ENCODE measurements at places on chromosomes 12 and 14.

- DNase-seq: no peak
Observed at GRCh38 chr14:55126034-55126433, 3.0 kb upstream of the LGALS3 start.

DNA sequence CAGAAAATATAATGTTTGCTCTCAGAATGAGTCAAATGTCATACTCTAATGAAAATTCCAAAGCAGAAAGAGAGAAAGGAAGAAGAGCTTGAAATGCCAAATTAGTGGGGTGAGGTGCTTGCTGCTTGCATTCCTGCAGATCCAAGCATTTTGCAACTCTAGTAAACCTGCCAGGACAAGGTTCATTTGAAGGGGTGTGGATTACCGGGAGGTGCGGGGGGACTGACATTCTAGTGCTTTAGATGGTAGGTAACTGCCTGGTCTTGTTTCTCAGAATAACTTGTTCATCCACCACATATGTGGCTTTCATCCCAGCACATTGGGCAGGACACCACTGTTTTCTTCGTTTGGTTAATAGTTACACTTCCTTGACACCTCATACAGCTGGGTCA, 144.4 kb downstream of the AKAP6 start:
- DNase-seq: no peak

GRCh38 chr12:3791256-3791874, 38.5 kb upstream of the CRACR2A start:
- DNase-seq: no peak

GRCh38 chr12:112936927-112937326, 1.3 kb upstream of the OAS3 start:
- no peak for DNase-seq

GRCh38 chr12:32272465-32272864, 126.9 kb upstream of the FGD4 start:
- DNase-seq: no peak

DNA sequence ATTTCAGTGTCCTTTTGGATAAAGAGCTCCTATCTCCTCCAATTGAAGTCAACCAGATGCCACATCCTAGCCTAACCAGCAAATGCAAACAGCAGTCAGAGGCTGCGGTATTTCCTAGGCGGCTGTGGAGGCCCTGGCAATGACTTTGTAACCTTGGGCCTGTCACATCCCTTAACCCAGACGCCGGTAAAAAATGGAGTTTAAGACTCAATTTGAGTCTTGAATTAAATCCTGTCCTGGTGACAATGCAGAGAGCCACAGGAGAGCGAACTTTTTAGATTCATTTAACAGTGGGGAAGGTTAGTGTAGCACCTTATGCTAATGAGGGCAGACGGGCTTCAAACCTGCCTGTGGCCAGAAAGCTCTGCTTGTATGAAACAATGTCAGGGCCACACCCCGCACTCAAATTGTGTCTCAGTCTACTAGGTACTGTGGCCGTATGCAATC, 1.3 kb downstream of the C12orf75 start:
- DNase-seq: peak; percentile 18

DNA sequence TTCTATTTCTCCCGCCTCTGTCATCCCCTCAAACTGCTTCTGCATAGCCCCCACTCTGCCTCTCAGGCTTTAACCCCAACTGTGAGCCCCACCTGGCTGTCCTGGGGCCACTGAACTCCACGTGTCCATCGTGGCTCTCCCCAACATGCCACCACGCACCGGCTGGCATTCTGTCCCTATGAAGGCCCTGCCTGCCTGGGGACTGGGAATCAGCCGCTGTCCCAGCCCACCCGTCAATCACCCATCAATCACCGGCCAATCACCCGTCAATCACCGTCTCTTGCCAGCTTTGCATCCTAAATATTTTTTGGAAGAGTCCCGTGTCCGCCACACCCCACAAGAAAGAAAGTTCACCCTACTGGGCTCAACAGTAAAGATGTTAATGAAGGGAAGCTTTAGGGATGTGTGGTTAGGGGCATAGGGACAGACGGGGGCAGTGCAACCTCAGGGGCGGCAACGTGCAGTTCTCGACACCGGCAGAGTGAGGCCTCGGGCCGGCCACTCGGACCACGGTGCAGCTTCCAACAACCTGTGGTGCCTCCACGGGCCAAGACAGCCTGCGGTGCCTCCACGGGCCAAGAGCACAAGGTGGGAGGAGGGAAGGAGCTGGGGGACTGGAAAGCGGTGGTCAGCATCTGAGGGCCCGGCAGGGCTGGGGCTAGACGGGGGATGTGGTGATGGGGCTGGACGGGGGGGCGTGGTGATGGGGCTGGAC, 85.6 kb downstream of the GALNT9 start:
- DNase-seq: no peak

DNA sequence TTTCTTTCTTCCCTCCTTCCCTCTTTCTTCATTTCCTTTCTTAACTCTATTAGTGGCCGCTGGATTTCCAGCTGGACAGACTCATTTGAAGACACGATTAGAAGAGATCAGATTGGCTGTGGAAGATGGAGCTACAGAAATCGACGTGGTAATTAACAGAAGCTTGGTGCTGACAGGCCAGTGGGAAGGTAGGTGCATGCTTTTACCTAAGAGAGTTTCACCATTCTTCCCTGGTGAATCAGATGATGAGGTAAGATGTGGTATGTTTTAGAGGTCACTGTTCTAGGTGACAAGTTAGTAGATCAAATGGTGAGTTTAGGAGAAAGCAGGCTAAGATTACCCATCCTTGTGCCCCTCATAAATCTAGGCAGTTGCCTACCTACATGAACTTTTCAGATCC, 51.6 kb downstream of the DERA start:
- DNase-seq: no peak

- DNase-seq: peak; percentile 46
Observed at GRCh38 chr14:76929927-76930326, 98.6 kb downstream of the IRF2BPL start.

GRCh38 chr14:26128931-26129671, 468.7 kb downstream of the NOVA1 start:
- no peak for DNase-seq

Measured in activated effector memory CD4-positive, alpha-beta T cell treated with Interleukin-2 at 50 U/mL for 16 hours (primary cell).